ENCODE measurements at places on chromosomes 13 and 19.
A peak's percentile ranks its signal among the peaks of the same experiment; 100 is the strongest.

GRCh38 chr19:1206864-1207450, 1.4 kb downstream of the STK11 start:
- peak; percentile 53 for DNase-seq

- no peak for DNase-seq
Measured at GRCh38 chr13:106491928-106492587, 43.4 kb downstream of the EFNB2 start.

DNA sequence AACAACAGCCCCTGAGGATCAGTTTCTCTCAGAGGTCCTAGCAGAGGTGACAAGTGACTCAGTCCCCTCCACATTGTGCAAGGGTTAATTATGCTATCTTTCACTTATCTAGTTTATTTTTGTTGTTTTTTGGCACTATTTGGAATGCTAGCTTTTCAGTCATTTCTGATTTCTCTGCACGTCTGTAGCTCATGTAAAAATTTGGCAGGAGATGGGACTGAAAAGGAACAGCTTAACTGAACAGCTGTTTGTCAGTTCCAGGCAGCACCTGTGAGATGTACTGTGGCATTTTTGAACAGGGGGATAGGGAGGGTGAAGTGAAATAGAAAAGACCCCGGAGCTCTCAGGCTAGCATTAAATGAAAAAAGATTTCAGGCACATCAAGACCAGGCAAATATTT, 313.5 kb downstream of the SUCLA2 start:
- no peak for DNase-seq

GRCh38 chr19:3576696-3577443, 4.1 kb downstream of the HMG20B start:
- DNase-seq: no peak

DNA sequence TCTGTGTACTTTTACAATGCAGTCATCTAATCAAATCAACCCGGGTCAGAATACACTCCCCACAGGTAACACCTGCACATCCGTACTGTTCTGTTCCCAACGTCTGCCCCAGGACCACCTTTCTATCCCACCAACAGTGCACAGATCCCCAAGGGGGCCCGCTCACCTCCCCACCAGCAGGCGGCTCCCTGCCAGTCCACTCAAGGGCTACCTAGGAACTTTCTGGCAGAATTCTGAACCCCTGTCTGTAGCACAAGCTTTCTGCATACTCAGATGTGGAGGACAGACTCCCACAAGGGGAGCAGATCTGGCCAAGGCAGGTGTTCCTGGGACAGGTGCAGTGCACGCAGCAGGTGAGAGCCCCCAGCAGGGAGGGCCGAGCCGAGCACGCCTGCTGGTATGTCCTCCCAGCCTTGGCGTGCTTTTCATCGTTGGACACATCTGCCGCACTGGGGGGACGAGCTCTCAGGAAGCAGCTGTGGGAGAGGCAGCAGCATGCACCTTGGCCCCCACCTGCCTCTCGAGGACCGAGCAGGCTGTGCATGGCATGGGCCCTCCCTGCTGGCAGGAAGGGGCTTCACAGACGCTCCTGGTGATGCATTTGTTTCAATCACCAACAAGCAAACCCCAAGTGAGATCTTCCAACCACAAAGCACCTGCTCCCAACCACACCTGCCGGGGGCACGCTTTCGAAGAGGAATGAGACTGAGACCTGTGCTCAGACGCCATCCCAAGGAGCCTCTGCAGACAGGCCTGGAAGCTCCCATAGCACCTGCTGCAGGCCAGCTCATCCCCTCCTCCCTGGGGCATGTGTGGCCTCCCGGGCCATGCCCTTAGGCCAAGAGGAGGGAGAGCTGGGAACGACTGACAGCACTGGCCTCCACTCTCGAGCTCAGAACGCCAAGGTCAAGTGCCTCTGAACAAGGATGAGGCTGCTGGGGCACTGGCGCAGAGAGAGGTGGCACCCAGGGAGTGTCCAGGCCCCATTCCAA, 35.9 kb downstream of the RAB20 start:
- peak; percentile 75 for DNase-seq

- no peak for DNase-seq
Measured at GRCh38 chr13:111915104-111915551, 151.8 kb upstream of the SOX1 start.

- DNase-seq: no peak
Measured at GRCh38 chr13:39317291-39317690, 279.0 kb downstream of the NHLRC3 start.

GRCh38 chr13:32041429-32041828, 9.9 kb downstream of the FRY start:
- DNase-seq: peak; percentile 85

DNA sequence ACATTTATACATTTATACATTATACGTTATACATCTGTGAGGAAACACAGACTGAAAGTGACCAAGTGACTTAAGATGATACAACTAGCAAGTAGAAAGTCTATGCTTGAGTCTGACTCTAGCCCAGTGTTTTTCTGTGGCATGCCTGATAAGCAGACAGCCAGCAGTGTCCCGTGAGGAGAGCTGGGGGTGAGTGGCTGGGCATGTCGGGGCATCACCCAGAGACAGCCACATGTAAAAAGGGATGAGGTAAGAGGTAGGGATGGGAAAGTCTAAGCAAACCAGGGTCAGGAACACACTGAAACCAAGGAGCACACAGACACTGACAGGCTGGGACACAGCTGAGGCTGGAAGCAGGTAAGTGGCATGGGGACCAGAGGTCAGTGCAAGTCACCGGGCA, 333.2 kb downstream of the FOXO1 start:
- peak; percentile 26 for DNase-seq

- DNase-seq: peak; percentile 49
Measured at GRCh38 chr19:4870025-4870700, 2.7 kb upstream of the PLIN3 start.

DNA sequence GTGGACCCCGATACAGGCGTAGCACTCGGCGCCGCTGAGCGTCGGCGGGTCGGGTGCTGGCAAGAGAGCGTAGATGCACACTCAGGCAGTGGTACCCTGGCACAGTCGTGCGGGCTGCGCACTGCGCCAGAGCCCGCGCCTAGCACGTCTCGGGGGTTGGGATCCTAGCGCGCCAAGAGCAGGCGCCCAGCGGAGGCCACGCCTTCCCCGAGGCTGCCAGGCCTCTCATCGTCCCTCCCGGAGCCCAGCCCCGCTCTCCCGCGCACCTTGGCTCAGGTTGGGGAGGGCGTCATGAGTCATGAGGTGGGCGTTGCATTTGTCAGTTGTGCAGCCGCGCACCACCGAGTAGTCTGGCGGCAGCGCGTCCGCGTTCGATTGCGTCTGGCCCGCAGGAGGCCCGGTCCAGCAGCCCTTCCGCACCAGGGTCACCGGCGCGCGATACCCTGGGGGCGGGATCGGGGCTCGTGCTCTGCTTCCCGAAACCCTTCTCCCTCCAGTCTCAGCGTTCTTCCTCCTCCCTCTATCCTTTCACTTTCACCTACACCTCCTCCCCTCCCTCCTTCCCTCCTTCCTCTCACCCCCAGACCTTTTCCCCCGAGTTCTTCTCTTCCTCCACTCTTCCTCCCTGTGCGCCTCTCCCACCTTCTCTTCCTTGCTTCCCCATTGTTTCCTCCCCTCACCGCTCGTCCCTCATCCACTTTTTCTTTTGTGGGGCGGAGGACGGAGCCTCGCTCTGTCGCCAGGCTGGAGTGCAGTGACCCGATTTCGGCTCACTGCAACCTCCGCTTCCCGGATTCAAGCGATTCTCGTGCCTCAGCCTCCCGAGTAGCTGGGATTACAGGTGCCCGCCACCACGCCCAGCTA, 3.5 kb downstream of the LYPD5 start:
- no peak for DNase-seq

DNA sequence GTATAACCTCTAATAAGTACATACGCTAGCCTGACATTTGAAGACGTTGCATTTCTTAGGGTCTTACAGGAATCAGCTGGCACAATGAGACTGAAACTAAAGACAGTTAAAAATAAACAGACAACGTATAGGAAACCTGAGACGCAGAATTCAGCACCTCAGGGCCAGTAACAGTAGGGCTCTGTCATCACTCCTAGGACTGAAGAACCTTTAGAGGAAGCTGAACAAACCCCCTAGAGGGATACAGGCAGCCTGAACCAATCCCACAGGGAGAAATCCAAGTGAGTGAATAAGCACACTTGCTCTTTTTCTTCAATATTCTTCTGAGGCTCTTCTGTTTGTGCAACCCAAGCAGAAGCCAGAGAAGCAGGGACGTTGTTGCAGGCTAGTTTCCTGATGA, 53.9 kb upstream of the KLHL1 start:
- no peak for DNase-seq

- DNase-seq: peak; percentile 64
Measured at GRCh38 chr13:109160887-109161669, 531.7 kb downstream of the MYO16 start.

- no peak for DNase-seq
Measured at GRCh38 chr13:75302071-75302698, 179.8 kb downstream of the TBC1D4 start.

DNA sequence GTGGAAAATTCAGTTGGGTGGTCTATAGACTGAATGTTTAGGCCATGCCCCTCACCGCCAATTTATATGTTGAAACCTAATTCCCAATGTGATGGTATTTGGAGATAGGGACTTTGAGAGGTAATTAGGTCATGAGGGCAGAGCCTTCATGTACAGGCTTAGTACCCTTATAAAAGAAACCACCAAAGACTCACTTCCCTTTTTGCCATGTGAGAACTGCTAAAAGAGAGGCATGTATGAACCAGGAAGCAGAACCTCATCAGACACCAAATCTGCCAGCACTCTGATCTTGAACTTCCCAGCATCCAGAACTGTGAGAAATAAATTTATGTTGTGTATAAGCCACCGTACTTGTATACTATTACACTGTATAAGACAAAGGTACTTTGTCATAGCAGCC, 40.6 kb downstream of the UQCRFS1 start:
- DNase-seq: peak; percentile 40

GRCh38 chr13:20043207-20043925, 84.8 kb downstream of the ZMYM2 start:
- DNase-seq: no peak

DNA sequence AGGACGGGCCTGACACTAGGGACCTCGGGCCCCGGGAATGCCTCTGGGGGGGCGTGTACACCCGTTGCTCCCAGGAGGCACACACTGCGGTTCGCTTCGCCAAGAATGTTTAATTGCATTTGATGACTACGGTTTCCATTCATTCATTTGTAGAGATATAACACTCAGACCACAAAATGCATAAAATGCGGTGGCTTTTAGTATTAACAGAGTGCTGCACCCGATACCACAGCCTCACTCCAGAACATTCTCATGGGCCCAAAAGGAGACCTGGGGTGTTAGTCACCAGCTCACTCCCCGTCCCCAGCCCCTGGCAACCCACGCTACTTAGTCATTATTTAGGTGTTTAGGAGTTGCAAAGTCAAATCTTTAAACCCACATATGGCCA, 21.8 kb downstream of the HCN2 start:
- DNase-seq: peak; percentile 54

- DNase-seq: no peak
Measured at GRCh38 chr19:41442473-41443355, at the start of gene ERICH4. ERICH4 (plus strand) TSS chr19:41443156; CDS start chr19:41443170, 14 bp downstream.
